Activated T-helper 1 cell treated with anti-CD3 and anti-CD28 coated beads, Interleukin-12 subunit alpha, Interleukin-12 subunit beta, Interleukin-2, Interleukin-4 antibody, amounts not matched to agents 30 ng/mL and 10 ng/mL and 1 ng/mL, durations not matched to agents 14 hours and 24 hours and 36 hours (primary cell): ENCODE measurements at places on chromosomes 7 and 10.

DNA sequence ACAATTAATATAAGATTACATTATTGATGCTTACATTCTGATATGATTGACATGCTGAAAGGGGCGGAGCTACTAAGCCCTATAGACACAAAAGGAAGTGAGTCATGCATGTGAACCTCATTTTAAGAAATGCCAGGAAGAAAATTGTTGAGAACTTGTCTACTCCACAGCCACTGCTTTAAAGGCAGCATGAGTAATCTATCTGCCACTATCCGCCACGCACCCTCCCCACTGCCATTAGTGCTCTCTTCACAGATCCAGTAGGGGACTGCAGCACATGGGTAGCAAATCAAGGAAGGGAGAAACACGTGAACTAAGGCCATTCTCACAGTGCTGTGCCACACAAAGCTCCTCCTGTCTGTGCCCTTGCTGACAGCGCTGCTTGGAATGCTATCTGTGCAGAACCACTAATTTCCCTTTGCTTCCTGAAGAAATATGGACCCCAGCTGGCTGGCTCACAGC lies 524.8 kb downstream of the GRM8 start:
- DNase-seq, result no peak

GRCh38 chr10:58081353-58081752 lies 186.3 kb downstream of the IPMK start:
- DNase-seq, result no peak

DNA sequence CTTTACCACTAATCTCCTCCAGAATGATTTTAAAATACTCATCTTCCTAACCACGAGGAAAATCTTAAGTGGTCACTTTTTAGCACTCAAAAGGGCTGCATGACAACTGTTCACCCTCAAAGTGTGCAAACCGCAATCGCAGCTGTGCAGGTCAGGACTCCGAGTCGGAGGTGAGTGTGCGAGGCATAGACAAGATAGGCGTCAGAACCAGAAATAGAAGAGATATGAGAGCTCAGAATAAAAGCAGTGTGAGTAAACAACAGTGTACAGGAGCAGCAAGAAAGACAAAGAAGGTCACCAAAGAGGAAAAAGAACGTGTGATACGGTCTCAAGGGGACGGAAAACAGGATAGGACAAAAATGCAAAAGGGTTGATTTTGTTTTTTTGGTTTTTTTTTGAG lies 17.5 kb upstream of the ENO4 start:
- DNase-seq, result no peak

- DNase-seq, result no peak
Observed at GRCh38 chr10:75379212-75379724, 22.3 kb downstream of the ZNF503 start.

DNA sequence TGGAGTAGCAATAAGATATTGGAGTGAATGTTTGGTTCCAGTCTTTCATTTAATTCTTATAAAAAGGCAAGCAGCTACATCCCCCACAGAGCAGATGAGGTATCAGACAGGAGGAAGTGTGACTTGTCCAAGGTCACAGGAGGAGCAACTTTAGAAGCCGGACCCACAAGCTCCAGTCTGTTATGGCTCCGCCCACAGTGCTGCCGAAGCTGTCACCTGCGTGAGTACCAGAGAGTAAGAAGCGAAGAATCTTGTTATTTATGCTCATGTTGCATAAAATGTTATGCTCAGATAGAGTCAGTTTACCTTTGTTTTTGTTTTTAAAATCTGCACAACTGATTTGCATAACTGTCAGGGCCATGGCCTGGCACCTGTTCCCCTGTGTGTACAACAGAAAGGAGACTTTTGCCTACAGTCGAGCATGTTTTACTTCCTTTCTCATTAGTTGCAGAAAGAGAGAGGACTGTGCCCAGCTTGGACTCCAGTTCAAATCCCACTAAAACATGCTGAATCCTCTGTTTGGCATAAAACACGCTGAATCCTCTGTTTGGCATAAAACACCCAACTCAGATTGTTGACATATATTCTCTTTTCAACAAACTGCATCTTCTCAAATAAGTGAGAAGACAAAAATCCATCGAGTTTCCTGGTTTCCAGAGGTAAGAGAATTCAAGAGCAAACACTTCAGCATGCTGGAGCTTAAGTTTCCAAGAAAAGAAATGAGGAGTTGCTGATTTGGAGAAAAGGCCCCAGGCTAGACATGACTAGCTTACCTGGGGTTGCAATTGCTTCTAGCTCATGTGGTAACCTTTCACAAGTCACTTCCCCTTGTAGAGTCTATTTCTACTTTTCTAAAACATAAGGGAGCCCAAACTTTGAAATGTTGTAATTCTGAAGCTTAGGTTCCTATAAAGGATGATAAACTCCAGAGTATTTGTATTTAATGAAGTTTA lies 409.8 kb upstream of the ZMIZ1 start:
- DNase-seq, result no peak

DNA sequence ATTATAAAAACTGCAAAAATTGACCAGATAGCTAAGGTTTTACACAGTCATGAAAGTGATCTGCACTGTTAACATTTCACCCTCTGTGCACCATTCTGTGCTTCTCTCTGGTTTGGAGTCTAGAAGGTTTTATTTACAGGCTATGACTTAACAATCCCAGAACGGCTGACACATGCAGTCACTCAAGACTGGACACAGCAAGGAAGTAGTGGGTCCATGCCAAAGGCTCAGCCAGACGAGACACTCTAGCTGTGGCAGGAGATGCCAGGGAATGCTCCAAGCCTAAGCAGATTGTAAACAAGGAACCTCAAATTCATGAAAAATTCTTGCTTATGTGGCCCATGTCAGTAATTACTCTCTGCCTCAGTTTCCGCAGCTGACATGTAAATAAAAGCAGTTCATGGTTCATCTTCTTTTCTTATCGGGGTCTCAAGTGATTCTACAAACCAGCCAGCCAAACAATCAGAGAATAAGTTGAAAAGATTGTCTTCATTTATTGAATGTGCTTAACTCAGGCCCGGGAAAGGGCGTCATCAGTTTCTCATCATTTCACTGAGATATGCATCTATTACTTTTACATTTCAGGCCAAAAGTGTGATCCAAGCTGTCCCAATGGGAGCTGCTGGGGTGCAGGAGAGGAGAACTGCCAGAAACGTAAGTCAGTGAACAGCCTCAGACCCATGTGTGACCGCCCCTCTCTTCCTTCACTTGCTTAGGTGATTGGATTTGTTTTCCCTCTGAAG lies 132.1 kb downstream of the EGFR start:
- no peak for DNase-seq

GRCh38 chr10:124944982-124945381 lies 3.1 kb downstream of the ZRANB1 start:
- no peak for DNase-seq

DNA sequence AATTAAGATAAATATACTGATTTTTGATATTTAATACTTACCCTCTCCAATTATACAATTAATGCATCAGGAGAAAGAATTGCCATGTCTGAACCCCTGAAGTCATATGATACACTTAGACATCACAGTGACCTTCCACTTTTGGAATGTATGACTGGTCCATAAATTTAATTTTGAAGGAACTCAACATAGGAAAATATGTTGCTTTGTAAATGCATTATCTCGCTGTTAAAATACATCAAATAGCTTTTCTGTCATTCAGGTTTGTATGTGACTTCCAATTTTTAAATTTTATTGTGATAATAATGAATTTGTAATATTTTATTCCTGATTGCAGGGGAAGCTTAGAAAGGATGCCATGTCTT lies 631.9 kb upstream of the ANKRD30A start:
- no peak for DNase-seq

DNA sequence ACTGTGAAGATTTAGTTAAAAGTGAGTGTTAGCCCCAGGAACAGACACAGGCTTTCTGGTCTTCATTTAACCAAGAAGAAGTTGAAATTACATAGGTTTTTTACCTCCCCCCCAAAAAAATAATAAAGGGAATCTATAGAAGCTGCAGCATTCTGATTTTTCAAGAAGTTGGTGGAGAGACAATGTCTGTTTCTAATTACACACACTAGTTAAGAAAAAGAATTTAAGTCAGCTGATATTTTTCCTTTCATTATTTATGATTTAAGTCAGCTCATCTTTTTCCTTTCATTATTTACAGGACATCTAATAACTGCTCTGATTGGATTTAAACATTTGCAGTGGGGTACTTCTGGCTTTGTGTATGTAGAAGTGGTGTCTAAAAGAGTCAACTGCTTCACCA lies 201.4 kb upstream of the NRP1 start:
- DNase-seq, result no peak

DNA sequence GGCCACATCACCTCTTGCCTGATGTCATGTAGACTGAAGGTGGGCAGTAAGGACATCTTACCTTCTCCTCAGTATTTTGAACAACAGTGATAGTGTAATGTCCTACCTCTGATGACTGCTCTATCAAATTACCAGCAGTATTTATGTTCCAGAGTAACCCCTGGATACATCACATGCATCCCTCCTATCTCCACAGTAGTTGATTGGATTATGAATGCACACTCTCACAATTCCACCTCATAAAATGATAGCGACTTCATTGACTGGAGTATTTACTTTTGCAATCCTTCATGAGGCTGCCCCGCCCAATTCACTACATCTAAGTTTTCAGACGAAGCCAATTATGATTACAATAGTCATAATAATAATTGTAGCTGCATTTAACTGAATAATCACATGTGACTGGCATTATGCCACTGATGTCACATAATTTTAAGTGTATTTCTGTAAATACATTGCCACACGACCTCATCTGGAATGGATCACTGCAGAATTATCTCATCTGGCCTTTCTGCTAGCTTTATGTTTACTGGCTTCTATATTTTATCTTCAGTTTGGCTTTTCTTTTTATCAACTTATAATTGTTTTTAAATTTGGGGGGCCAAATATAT lies 268.9 kb downstream of the SLC25A13 start:
- no peak for DNase-seq

GRCh38 chr10:80163741-80164341 lies 31.3 kb downstream of the PLAC9 start:
- DNase-seq, result no peak

DNA sequence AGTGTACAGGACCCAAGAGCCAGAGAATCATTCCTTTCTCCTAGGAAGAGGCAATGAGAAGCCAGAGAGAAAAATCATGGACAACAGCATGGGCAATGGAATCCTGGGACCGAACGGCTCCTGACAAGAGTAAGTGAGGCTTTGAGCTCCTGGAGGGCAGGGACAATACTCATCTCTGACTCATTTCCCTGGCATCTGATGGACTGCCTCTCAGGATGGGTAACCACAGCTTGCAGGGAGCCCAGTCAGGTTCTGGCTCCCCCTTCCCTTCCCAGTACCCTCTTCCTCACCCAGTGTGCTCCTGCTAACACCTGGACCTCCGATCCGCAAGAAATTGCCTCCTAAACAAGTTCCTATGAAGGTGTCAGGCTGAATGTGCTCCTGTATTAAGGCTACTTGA lies 51.2 kb upstream of the SORCS3 start:
- DNase-seq, result no peak

DNA sequence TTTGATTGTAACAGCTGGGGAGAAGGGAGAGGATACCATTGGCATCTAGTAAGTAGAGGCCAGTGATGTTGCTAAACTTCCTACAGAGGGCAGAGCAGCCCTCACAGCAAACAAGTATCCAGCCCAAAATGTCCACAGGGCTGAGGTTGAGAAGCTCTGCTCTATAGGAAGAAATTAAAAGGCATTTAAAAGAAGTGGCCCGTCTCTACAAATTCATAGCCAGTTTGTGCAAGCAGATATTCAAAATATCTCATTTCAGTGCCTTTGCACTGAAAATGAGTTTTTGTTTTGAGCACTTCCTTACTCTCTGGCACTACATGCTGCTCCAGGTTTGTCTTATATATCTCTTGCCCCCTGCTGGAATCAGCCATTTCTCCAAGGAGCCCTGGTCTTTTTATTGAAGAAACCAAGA lies 330.0 kb downstream of the BBS9 start:
- DNase-seq, result no peak

GRCh38 chr10:75189266-75190096 lies 21.1 kb upstream of the VDAC2 start:
- DNase-seq, result no peak

DNA sequence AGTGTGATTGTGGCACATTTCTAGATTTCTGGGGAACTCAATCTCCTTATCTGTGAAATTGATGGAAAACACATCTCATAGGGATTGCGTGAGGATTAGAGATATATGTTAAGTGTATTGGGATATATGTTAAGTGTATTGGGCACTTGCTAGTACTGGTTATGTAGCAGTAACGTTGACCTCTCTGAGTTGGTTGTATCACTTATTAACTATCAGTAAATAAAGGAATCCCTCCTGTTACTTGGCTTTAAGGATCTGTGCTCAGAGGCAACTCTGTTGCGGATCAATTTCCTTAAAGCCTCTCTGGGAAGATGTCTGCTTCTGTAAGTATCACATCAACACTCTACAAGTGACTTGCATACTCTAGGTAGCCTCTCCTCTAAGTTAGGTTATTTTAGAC lies 25.2 kb downstream of the GNAI1 start:
- no peak for DNase-seq

DNA sequence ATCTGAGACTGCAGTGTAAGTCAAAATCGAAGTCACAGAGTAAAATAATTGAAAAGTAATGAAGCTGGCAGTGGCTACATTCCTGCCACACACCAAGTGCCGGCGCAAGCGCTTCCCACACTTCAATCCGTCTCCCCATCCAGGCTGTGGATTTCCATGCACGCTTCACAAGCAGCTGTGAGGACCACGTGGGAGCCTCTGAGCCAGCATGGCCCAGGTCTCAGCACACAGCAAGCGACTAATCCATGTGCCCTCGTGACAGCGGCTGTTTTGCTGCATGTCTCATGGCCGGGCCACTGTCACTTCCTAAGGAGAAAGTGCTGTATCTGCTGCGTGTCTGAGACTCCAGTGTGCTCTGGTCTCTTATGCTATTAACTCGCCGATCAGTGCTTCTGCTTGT lies 566.9 kb downstream of the DNAJB6 start:
- DNase-seq, result no peak

- no peak for DNase-seq
Observed at GRCh38 chr7:112156412-112156811, 49.8 kb downstream of the DOCK4 start.

- no peak for DNase-seq
Observed at GRCh38 chr7:123241809-123242208, 42.0 kb upstream of the SLC13A1 start.

GRCh38 chr7:131302876-131303707 lies 24.6 kb upstream of the MKLN1 start:
- no peak for DNase-seq

DNA sequence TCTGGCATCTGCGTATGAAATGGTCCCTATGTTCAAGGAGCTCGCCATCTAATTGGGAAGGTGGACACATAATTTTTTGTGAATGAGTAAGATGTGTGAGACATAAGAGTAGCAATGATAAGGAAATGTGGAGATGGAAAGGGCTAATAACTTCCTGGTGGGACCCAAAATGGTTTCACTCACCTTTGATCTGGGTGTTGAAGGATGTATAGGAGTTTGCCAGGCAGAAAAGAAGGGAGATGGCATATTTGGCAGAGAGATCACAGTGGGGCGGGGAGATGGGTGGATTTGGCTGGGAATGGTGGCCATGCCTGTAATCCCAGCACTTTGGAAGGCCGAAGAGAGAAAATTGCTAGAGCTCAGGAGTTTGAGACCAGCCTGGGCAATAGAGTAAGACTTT lies 4.5 kb downstream of the POP7 start:
- no peak for DNase-seq
